Left forelimb (tissue), 1 donor: ENCODE measurements at places on chromosomes 1 and 21.

DNA sequence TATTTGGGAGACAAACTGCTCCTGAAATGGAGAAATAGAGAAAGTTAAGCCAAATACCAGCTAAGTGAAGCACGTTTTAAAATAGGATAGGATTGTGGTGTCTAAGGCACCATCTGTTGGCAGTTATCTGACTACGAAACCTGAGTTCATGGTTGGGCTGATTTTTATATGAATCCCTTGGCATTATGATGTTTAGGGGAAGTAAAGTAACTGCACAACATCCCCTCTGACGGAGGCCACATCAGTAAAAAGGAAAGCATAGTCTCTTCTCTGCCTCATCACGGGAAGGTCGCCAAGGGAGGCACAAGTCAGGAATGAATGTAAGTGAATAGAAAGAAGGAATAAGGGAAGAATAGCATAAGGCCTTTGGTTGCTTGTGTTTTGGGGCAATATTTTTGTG lies 128.0 kb downstream of the PRRX1 start:
- no peak for DNase-seq

DNA sequence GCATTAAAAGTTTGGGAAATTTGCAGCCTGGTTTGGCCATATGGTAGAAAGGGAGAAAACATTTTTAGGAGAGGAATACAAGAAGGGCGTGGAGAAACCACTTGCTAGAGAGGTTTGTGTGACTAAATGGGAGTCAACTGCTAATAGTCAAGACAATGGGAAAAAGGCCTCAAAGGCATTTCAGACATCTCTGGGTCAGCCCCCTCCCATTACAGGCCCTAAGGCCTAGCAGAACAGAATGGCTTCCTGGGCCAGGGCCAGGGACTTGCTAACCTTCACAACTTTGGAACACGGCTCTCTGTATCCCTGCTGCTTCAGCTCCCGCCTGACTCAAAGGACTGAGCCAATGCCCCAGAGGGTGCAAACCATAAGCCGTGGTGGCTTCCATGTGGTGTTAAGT lies 752.3 kb upstream of the ADAMTS5 start:
- DNase-seq: no peak

GRCh38 chr1:82260666-82261065 lies 459.9 kb downstream of the ADGRL2 start:
- no peak for DNase-seq

DNA sequence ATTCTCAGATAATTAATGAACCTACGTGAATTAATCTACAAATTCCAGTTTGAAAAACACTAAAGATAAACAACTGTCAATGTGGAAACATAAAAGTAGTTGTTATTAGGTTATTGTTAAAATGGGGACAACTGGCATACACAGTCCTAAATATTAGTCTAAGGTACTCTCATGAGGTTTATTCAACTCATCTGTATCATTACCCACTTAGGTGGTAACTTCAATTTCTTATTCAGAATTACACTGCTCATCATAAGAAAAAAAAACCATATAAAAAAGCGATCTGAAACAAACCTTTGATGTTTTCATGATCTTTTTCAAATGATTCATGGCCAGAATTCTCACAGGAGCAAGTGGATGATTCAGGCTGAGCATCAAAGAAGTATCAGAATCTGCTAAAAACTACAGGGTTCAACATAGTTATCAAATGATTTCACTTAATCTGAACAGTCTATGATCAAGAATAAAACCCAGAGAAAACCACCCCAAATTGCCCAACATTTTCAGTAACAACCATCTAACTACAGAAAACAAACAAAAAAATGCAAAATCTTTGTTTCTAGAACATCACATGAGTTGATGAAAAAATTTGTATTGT lies 13.7 kb downstream of the HEATR1 start:
- no peak for DNase-seq

- no peak for DNase-seq
Measured at GRCh38 chr21:39633770-39634181, 21.0 kb downstream of the B3GALT5 start.

- DNase-seq: no peak
Measured at GRCh38 chr1:46724991-46725735, 6.2 kb upstream of the EFCAB14 start.

GRCh38 chr1:11462224-11462923 lies 16.6 kb upstream of the DISP3 start:
- no peak for DNase-seq

DNA sequence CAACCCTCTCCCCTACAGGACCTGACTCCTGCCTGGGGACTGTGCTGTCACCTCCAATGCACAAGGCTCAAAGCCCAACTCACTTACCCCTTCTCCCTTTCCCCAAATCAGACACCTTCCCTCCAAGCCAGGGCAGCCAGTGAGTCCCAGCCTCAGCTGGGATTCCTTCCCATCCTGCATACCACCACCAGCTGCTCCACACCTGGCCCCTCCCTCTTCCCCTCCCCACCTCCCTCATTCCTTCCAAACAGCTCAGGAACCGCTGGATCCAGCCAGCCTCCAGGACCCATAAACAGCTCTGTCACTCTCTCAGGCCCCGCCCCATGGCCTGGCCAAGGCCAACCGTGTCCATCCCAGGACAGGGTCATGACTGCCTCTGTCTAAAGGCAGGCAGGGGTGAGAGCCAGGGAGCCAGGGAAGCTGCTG lies 41.4 kb downstream of the ACOT7 start:
- no peak for DNase-seq

- DNase-seq: no peak
Measured at GRCh38 chr1:41314376-41315145, 46.7 kb upstream of the FOXO6 start.

GRCh38 chr1:118981436-118981835 lies 6.7 kb downstream of the TBX15 start:
- no peak for DNase-seq

DNA sequence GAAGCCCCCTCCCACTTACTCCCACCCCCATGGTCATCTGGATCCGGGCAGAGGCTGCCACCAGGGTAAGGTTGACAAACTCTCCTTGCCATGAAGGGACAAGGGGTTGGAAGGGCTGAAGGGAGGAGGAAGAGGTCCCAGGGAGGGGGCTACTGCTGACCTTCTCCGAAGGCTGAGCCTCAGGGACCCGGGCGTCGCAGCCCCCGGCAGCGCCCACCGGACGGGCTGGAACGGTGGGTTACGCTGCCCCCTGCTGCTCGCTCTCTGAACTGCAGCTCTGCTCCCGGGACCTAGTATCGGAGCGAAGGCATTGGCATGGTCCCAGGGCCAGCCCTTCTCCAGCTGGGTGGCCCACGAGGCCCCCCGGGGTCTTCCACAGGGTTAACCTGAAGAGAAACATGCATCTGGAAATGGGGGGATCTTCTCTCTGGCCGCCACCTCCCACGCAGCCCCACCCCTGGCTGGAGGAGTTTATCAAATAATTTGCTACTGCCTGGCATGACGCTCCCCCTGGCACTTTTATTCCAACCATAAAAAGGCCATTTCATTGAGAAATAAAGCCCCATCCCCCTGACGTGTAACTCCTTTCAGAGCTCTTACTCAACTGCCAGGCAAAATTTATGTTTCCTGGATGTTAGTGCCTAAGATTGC lies 70.4 kb upstream of the TARDBP start:
- no peak for DNase-seq
